ENCODE measurements at places on chromosomes 1 and 21.

- H3K27me3 ChIP-seq = no peaks in the 10 kb centered on the region
- H3K4me3 ChIP-seq = peak overlapping the region; percentile 60
- DNase-seq = peak; percentile 76
Measured at GRCh38 chr1:146036965-146037646, 15.6 kb upstream of the HJV start.

DNA sequence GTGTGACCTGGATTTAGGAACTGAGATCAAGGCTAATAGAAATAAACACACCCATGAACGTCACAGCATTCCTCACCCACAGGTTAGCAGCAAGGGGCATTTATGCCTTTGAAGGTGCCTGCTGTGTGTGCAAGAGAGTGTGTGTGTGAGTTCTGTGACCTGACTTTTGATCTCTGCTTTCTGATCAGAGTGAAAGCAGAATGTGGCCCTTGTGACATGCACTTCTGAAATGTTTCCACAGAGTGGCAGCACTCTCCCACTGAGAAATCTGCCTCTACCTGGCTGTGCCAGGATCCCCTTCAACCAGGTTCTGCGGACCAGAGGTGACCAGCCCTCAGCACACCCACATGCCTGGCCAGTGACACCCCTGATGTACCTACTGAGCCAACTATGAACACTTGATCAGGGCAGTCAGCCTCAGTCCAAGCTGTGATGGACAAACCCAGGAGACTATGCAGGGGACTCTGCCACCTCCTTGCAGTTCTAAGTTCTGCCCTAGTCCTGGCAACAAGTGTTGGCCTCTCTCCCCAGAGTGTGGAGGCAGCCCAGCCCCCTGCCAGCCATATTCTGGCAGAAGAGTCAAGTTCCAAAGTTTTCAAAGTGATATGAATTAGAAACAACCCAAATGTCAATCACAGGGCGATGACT, 41.0 kb downstream of the RXRG start:
- no peak overlapping the region for H3K4me3 ChIP-seq
- no peak for DNase-seq
- H3K27me3 ChIP-seq = no peaks in the 10 kb centered on the region

GRCh38 chr1:80218112-80218511, 1211.6 kb upstream of the ADGRL4 start:
- no peaks in the 10 kb centered on the region for H3K27me3 ChIP-seq
- DNase-seq = no peak
- H3K36me3 ChIP-seq = no peaks in the 10 kb centered on the region

DNA sequence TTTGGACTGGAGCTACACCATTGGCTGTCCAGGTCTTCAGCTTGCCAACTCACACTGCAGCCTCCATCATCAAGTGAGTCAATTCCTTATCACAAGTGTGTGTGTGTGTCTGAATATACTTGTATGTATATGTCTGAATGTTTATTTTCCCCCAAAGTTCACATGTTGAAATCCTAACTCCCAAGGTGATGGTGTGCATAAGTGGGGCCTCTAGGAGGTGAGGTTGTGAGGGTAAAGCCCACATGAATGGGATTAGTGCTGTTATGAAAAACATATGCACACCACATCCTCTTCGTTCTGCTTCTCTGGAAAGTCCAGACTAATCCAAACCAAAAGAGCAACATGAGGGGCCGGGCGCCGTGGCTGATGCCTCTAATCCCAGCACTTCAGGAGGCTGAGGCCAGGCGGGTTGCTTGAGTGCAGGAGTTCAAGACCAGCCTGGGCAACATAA, 48.7 kb upstream of the LBR start:
- no peaks in the 10 kb centered on the region for H3K27me3 ChIP-seq
- no peaks in the 10 kb centered on the region for H3K36me3 ChIP-seq
- no peaks in the 10 kb centered on the region for H3K4me1 ChIP-seq
- DNase-seq = no peak
- no peak overlapping the region for H3K4me3 ChIP-seq

- no peaks in the 10 kb centered on the region for H3K36me3 ChIP-seq
- DNase-seq = peak; percentile 65
- H3K27me3 ChIP-seq = no peaks in the 10 kb centered on the region
- no peak overlapping the region for H3K27ac ChIP-seq
Measured at GRCh38 chr1:51192213-51192843, 43.7 kb upstream of the RNF11 start.

GRCh38 chr21:33980276-33980916, 64.8 kb upstream of the ATP5PO start:
- H3K4me1 ChIP-seq = no peaks in the 10 kb centered on the region
- no peak for DNase-seq
- no peak overlapping the region for H3K4me3 ChIP-seq
- H3K27me3 ChIP-seq = no peaks in the 10 kb centered on the region

DNA sequence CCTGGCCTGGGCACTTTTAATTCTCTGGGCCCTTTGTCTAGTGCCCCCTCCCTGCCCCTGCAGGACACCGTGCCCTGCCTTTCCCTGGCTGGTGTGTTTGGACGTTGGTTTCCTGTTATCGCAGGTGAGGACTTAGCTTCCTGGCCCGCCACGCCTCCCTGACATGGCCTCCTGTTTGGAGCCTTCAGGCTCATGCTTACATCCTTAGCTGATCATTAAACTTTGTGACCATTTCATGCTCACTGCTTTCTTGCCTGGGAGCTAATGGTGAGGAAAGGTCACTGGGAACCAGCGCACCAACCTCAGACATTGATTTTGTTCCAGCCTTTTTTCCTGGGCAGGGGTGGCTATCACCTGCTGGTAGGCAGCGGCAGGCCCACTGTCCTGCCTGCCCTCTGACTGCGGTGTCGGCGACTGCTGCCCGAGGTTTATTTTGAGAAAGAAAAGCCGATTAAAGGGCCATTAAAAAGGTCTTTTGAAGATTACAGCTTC, 3.7 kb downstream of the PFKL start:
- no peak for DNase-seq
- no peaks in the 10 kb centered on the region for H3K27me3 ChIP-seq
- H3K4me3 ChIP-seq = no peak overlapping the region
- H3K27ac ChIP-seq = no peak overlapping the region
